ENCODE measurements at places on chromosomes 4 and X. TPM values are rescaled to one million over a fixed set of nuclear protein-coding genes. Genes with fewer than 3 reads are reported as not detected.

GRCh38 chr4:6938237-6938636 lies 28.6 kb downstream of the TBC1D14 start:
- no peaks in the 10 kb centered on the region for H3K36me3 ChIP-seq
- H3K4me1 ChIP-seq, result peaks cover 19% of the 10 kb centered on the region
- peak overlapping the region; percentile 95 for H3K27ac ChIP-seq
- peak; percentile 85 for DNase-seq

- H3K27me3 ChIP-seq, result no peaks in the 10 kb centered on the region
- H3K27ac ChIP-seq, result no peak overlapping the region
- DNase-seq, result no peak
- no peaks in the 10 kb centered on the region for H3K36me3 ChIP-seq
- no peaks in the 10 kb centered on the region for H3K4me1 ChIP-seq
Observed at GRCh38 chrX:150525061-150525919, 43.1 kb upstream of the MTM1 start.

- no peak overlapping the region for H3K4me3 ChIP-seq
- DNase-seq, result no peak
- no peak overlapping the region for H3K27ac ChIP-seq
- no peaks in the 10 kb centered on the region for H3K36me3 ChIP-seq
Observed at GRCh38 chr4:116599859-116600258, 485.5 kb downstream of the TRAM1L1 start.

DNA sequence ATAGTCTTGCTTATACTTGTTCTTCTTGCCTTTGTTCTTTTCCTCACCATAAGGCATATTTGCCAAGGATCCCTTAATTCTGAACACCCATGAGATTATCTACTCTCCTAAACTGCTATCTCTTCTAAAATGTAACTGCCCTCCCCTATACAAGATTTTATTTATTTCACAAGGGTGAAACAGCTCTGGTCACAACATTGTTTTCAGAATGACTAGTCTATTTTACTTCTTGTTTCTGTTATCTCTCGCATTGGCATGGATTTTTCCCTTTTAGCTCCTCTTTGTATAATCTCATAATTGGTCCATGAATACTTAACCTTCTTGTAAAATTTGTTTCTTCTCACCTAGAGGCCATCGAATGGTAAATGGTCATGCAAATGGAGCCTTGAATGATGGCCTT lies 17.2 kb upstream of the COL25A1 start:
- H3K4me1 ChIP-seq, result no peaks in the 10 kb centered on the region
- no peaks in the 10 kb centered on the region for H3K36me3 ChIP-seq
- H3K27ac ChIP-seq, result no peak overlapping the region
- H3K4me3 ChIP-seq, result no peak overlapping the region
- H3K27me3 ChIP-seq, result no peaks in the 10 kb centered on the region

GRCh38 chr4:1661695-1662094 lies 22.4 kb downstream of the FAM53A start:
- no peak overlapping the region for H3K4me3 ChIP-seq
- no peak for DNase-seq
- H3K4me1 ChIP-seq, result no peaks in the 10 kb centered on the region
- no peak overlapping the region for H3K27ac ChIP-seq
- H3K27me3 ChIP-seq, result no peaks in the 10 kb centered on the region

- H3K36me3 ChIP-seq, result peaks cover 2% of the 10 kb centered on the region
- no peak overlapping the region for H3K4me3 ChIP-seq
- H3K27ac ChIP-seq, result no peak overlapping the region
Observed at GRCh38 chrX:115571712-115572111, 10.7 kb downstream of the PLS3 start.

- no peaks in the 10 kb centered on the region for H3K36me3 ChIP-seq
- no peak overlapping the region for H3K27ac ChIP-seq
- no peaks in the 10 kb centered on the region for H3K4me1 ChIP-seq
- no peak for DNase-seq
- no peaks in the 10 kb centered on the region for H3K27me3 ChIP-seq
Observed at GRCh38 chr4:73329300-73329699, 70.7 kb upstream of the ANKRD17 start.

DNA sequence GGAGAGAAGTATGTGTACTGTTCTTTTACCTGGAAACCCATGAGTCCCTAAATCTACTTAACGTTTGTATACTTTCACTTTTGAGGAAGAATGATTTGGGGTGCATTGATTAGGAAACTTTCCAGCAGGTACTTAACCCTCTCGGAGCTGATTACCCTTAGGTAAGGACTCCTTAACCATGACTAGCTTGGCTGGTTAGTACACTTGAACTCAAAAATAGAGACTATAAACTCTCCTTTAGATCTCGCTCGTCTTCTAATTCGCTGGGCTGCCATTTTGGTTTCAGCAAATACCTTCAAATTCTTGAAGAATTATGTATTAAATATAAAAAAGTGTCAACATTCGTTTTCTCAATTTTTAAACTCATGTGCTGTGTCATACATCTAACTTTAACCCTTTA lies 2.0 kb downstream of the USP9X start:
- no peaks in the 10 kb centered on the region for H3K36me3 ChIP-seq
- H3K27me3 ChIP-seq, result no peaks in the 10 kb centered on the region
- peaks cover 42% of the 10 kb centered on the region for H3K4me1 ChIP-seq
- DNase-seq, result no peak
- H3K4me3 ChIP-seq, result peak overlapping the region; percentile 78
- H3K27ac ChIP-seq, result peak overlapping the region; percentile 98

GRCh38 chrX:40022421-40022820 lies 75.3 kb downstream of the BCOR start:
- no peak overlapping the region for H3K27ac ChIP-seq
- no peak overlapping the region for H3K4me3 ChIP-seq
- DNase-seq, result no peak
- no peaks in the 10 kb centered on the region for H3K36me3 ChIP-seq

DNA sequence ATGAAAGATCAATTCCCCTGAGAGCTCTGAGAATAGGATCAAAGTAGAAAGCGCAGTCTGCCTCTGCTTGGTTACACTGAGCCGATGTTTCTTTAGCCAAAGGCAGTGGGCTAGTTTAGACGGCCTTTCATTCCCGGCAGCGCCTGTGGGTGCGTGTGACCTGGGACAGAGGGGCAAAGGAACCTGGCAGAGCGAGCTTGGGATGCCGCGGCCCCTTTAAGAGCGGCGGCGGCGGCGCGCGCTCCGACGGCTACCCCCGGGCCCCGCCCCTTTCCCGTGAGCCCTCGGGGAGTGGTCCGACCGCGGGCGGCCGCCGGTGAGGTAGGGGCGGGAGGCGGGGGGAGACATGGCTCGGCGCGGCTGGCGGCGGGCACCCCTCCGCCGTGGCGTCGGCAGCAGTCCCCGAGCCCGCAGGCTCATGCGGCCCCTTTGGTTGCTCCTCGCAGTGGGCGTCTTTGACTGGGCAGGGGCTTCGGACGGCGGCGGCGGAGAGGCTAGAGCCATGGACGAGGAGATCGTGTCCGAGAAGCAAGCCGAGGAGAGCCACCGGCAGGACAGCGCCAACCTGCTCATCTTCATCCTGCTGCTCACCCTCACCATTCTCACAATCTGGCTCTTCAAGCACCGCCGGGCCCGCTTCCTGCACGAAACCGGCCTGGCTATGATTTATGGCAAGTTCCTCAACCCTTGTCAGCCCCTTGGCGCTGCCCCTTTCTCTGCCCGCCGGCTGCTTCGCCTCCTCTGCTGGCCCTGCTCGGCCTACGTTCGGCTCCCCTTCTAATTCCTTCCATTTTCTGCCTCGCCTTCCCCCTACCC lies at the start of gene SLC9A6:
TSS of gene SLC9A6 (plus strand) at position 279 of the 816 bp plus-strand sequence. CDS start at position 503, 224 bp downstream.
- peaks cover 18% of the 10 kb centered on the region for H3K4me1 ChIP-seq
- H3K27me3 ChIP-seq, result no peaks in the 10 kb centered on the region
- peak within 1 kb of the TSS; percentile 52 for H3K4me3 ChIP-seq
- peak within 1 kb of the TSS; percentile 63 for H3K27ac ChIP-seq

DNA sequence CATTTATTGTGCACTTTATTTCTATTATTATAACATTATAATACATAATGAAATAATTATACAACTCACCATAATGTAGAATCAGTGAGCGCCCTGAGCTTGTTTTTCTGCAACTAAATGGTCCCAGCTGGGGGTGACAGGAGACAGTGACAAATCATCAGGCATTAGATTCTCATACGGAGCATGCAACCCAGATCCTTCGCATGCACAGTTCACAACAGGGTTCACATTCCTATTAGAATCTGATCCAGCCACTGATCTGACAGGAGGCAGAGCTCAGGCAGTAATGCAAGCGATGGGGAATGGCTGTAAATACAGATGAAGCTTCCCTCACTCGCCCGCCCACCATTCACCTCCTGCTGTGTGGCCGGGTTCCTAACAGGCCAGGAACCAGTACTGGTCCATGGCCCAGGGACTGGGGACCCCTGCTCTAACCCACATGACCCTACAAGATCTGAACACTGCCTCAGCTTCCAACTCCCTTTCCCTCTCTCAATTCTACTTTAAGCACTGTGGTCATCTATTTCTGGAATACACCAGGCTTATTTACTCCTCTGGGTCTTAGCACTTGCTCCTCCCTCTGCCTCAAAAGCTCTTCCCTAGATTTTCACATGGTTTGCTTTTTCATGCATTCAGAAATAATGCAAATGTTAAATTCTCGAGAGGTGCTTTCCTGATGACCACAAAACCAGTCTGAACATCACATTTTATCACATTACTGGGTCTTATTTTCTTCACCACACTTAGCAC lies 166.8 kb upstream of the HCCS start:
- H3K27me3 ChIP-seq, result no peaks in the 10 kb centered on the region
- no peak overlapping the region for H3K27ac ChIP-seq
- H3K4me1 ChIP-seq, result no peaks in the 10 kb centered on the region
- H3K4me3 ChIP-seq, result no peak overlapping the region

DNA sequence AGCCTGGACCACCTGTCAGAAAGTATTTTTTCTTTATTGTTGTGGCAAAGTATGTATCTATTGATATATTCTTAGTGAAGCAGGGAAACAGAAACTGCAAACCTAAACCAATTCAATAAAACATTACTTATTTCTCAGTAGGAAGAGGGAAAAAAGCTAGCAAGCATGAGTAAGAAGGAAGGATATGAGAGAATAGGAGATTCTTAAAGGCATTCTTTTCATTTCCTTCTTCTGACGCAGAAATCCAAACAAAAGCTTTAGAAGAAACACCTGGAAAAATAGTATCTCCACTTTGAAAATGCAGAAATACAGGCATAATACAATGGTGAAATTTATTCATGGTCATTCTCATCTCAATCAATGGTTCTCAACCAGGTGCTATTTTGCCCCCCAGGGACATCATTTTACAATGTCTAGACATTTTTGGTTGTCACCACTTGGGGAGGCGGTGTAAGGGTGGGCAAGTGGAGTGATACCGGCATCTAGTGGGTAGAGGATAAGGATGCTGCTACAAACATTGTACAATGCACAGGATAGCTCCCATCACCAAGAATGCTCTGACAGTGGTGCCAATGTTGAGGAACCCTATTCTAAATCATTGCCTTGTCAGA lies 21.7 kb upstream of the ATXN3L start:
- no peak overlapping the region for H3K4me3 ChIP-seq
- no peaks in the 10 kb centered on the region for H3K36me3 ChIP-seq
- no peaks in the 10 kb centered on the region for H3K27me3 ChIP-seq
- DNase-seq, result no peak
- H3K4me1 ChIP-seq, result no peaks in the 10 kb centered on the region
- no peak overlapping the region for H3K27ac ChIP-seq

- H3K27ac ChIP-seq, result no peak overlapping the region
- H3K4me3 ChIP-seq, result no peak overlapping the region
- peaks cover 85% of the 10 kb centered on the region for H3K36me3 ChIP-seq
Observed at GRCh38 chr4:75786526-75786925, 62.1 kb downstream of the USO1 start.

DNA sequence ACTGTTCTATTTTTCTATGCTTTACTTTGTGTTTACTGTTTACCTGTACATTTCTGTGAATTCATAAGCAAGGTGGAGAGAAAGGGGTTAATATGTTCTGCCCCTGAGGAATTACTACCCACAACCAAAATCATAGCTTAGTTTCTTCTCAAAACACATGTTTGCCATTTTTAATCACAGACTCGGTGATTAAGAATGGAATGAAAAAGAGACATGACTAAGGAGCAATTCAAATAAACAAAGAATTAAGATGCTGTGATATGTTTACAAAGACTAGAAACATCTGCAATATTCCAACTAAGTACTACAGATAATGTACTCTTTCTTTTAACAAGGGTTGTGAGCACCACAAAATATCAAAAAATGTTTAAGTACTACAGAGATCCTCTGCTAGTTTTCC lies 11.7 kb upstream of the FAT4 start:
- no peaks in the 10 kb centered on the region for H3K4me1 ChIP-seq
- H3K36me3 ChIP-seq, result no peaks in the 10 kb centered on the region
- DNase-seq, result no peak
- H3K4me3 ChIP-seq, result no peak overlapping the region

DNA sequence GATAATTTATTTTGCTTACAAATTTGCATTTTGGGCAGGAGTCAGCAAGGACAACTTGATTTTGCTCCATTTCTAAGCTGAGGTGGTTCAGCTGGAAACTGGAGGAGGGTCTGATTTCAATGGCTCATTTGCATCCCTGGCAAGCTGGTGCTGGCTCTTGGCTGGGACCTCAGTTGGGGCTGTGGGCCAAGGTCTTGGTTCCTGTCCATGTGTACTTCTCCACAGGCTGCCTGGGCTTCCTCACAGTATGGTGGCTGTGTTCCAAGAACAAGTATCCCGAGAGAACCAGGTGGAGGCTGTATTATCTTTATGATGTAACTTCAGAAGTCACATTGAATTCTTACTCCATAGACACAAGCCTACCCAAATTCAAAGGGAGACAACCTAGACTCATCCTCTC lies 77.0 kb upstream of the STX18 start:
- no peaks in the 10 kb centered on the region for H3K4me1 ChIP-seq
- H3K27ac ChIP-seq, result no peak overlapping the region
- H3K27me3 ChIP-seq, result no peaks in the 10 kb centered on the region
- no peaks in the 10 kb centered on the region for H3K36me3 ChIP-seq

GRCh38 chr4:121726642-121727268 lies 30.0 kb upstream of the ANXA5 start:
- DNase-seq, result no peak
- no peaks in the 10 kb centered on the region for H3K4me1 ChIP-seq
- H3K27ac ChIP-seq, result no peak overlapping the region

GRCh38 chrX:3609810-3610209 lies 103.6 kb downstream of the PRKX start:
- no peaks in the 10 kb centered on the region for H3K36me3 ChIP-seq
- H3K27me3 ChIP-seq, result no peaks in the 10 kb centered on the region
- H3K27ac ChIP-seq, result no peak overlapping the region
- no peaks in the 10 kb centered on the region for H3K4me1 ChIP-seq

- no peaks in the 10 kb centered on the region for H3K4me1 ChIP-seq
- no peak overlapping the region for H3K4me3 ChIP-seq
- H3K27ac ChIP-seq, result no peak overlapping the region
- DNase-seq, result no peak
- H3K27me3 ChIP-seq, result no peaks in the 10 kb centered on the region
- no peaks in the 10 kb centered on the region for H3K36me3 ChIP-seq
Observed at GRCh38 chr4:10753336-10753735, 68.8 kb upstream of the CLNK start.

Gene TCEAL7
- polyA plus RNA-seq, result 19.3 TPM

Gene UPF3B
- 27.1 TPM for polyA plus RNA-seq

Gene ACE2
- 1.5 TPM for polyA plus RNA-seq

Gene GLA
- polyA plus RNA-seq, result 30.7 TPM

Gene UTP3
- polyA plus RNA-seq, result 34.8 TPM

Gene UGT2B17
- polyA plus RNA-seq, result 1.5 TPM

Data from left lung (tissue), 14 donors.